ENCODE measurements at places on chromosomes 4 and X. TPM values are rescaled to one million over a fixed set of nuclear protein-coding genes. Genes with fewer than 3 reads are reported as not detected.
A peak's percentile ranks its signal among the peaks of the same experiment; 100 is the strongest.

DNA sequence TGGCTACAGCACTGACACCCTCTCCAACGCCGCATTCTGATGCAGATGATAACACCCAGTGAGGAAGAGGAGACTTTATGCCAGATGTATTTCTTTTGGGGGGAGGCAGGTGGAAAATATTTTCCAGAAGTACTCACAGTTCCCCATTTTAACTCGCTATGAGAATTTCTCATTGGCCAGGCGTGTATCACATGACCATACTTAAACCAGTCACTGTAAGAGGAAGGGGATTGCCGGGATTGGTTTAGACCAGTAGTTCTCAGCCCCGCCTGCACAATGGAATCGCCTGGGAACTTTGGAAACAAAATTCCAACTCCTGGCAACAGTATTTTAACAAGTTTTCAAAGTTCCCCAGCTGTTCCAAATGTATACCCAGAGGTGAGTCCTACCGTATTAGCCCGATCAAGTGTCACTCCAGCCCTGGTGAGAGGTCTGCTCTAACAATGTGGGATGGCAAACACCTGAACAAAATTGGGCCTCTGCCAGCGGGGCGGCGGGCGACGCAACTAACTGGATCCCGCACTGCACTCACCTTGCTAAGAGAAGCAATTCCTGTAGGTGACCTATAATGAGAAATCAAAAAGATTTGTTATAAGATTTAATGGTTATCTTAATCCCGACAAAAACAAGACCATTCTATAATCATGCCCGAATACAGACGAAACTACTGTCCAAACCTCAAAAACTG, 2.9 kb upstream of the MSL3 start:
- no peak for DNase-seq

DNA sequence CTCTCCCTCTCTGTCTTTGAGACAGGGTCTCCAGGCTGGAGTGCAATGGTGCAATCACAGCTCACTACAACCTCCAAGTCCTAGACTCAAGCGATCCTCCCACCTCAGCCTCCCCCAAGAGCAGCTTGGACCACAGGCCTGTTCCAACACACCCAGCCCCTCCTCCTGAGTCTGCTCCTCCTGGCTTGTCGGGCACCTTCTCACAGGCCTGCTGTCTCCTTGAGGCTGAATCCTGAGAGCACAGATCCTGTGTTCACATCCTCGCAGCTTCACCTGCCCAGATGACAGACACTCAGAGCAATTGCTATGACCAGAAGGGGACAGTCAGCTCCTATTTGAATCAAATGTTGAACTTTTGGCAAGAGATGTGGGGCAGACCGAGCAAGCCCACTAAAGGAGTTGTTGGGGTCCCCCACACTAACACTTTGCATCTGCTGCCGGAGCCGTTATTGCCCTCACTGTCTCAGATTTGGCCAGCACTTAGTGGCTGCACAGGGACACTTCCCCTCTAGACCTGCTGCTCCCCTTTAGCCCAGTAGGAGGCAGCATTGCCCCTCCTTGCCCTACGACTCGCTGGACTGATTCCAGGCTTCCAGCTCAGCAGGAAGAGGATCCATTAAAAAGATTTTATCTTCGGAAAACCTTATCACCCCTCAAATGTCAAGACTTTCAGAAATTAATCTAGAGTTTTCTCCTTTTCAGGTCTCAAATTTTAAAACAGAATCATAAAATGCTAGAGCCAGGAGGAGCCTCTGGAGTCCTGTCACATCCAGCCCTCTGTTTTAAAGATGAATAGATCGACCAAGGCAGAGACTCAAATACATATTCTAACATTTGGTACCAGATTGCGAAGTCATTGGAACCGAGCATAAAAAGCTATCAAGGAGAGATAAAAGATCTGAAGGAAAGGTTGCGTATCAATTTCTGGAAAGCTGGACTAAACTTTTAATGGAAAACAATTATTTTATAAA, 113.7 kb downstream of the USP46 start:
- peak; percentile 75 for DNase-seq

- no peak for DNase-seq
These were observed 54.6 kb downstream of the ARAP2 start for GRCh38 chr4:36189511-36190226.

- DNase-seq: no peak
These were observed 193.4 kb upstream of the GPR101 start for GRCh38 chrX:137227151-137227550.

- DNase-seq: no peak
These were observed 99.1 kb downstream of the NHSL2 start for GRCh38 chrX:72009731-72010130.

GRCh38 chr4:101954975-101955678, 164.6 kb downstream of the BANK1 start:
- no peak for DNase-seq

DNA sequence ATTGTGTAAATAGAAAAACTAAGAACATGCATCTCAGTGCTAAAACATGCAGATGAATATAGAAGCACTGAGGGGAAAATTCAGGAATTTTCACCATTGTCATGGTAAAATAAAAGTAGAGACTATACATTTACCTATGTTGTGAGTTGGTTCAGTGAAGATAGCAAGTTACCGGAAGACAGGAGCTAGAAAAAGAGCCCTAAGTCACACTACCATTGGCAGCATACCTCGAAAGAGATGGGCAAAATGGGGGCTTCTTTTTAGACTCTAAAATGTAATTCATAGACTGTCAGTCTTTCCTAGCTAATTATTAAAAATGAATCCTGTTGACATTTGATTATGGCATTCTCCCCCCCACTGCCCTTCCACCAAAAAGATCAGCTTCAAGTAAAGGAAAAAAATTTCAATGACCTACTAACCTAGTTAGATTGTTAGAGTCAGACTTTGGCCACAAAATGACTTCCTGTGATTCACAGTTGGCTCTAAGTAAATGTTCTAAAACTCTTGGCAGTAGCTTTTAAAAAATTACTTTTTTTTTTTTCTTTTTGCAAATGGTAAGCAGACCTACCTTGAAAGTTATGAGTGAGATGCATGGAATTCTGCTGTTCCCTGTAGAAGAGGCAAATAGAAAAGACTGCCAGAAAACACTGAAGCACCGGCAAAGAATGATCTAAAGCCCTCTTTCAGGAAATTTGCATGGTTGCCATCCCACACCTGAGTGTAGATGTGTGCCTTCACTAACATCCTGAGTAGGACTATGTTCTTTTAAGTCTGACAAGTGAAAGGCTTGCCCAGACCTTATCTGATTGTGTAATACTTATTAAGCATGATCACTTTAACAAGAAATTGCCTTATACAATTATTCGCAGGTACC, 26.4 kb upstream of the ARSJ start:
- peak; percentile 88 for DNase-seq

RAI2 gene
- 0.33 TPM for total RNA-seq

TMEM271 gene
- total RNA-seq: not detected

FAAH2 gene
- not detected for total RNA-seq

GAGE12J gene
- not detected for total RNA-seq

Data from fibroblast of the aortic adventitia (primary cell).